ENCODE measurements at places on chromosomes 11 and 22. TPM values are rescaled to one million over a fixed set of nuclear protein-coding genes. Genes with fewer than 3 reads are reported as not detected.

GRCh38 chr11:2375341-2375853, 1.7 kb upstream of the CD81 start:
- no peak overlapping the region for H3K4me3 ChIP-seq
- no peak overlapping the region for H3K27ac ChIP-seq
- no peaks in the 10 kb centered on the region for H3K27me3 ChIP-seq
- peaks cover 2% of the 10 kb centered on the region for H3K36me3 ChIP-seq
- no peak for DNase-seq

- H3K36me3 ChIP-seq, result no peaks in the 10 kb centered on the region
- peak; percentile 2 for DNase-seq
- H3K4me1 ChIP-seq, result no peaks in the 10 kb centered on the region
- no peaks in the 10 kb centered on the region for H3K27me3 ChIP-seq
- H3K4me3 ChIP-seq, result no peak overlapping the region
Measured at GRCh38 chr11:131624531-131624930, 254.1 kb downstream of the NTM start.

GRCh38 chr11:15968461-15969130, 387.8 kb downstream of the SOX6 start:
- H3K27me3 ChIP-seq, result no peaks in the 10 kb centered on the region
- no peak overlapping the region for H3K4me3 ChIP-seq
- no peak for DNase-seq
- H3K27ac ChIP-seq, result peak overlapping the region; percentile 71

INTS4 gene
- 52.5 TPM for total RNA-seq

CSNK2A3 gene
- total RNA-seq, result 3.9 TPM

DNA sequence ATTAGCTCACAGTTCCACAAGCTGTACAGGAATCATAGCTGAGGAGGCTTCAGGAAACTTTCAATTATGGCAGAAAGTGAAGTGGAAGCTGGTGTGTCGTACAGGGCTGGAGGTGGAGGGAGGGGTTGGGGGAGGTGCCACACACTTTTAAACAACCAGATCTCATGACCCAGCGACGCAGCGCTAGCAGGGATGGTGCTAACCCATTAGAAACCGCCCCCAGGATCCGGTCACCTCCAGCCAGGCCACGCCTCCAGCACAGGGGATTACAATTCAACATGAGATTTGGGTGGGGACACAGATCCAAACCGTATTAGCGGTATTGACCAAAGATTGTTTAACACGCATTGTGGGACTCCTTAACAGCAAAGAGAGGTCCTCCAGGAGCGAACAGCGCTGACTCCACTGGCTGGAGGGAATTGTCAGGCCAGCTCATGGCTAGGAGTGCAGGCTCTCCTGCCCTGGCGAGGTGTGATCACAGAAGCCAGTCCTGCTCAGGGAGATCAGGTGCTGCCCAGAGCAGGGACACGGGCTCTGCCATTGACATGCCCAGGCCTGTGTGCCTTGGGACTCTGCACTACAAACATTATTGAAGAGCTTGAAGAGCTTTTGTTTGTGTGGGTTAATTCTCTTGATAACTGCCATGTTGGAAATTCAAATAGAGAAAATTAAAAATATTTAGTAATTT, 215.3 kb downstream of the TBC1D22A start:
- DNase-seq, result no peak
- H3K4me1 ChIP-seq, result peaks cover 2% of the 10 kb centered on the region
- H3K36me3 ChIP-seq, result peaks cover 18% of the 10 kb centered on the region
- H3K27ac ChIP-seq, result no peak overlapping the region

CNGA4 gene
- total RNA-seq, result under 0.01 TPM

GRCh38 chr22:22737590-22737989, 93.2 kb downstream of the GGTLC2 start:
- H3K4me3 ChIP-seq, result no peak overlapping the region
- no peak for DNase-seq
- H3K4me1 ChIP-seq, result no peaks in the 10 kb centered on the region
- no peak overlapping the region for H3K27ac ChIP-seq

- DNase-seq, result no peak
- H3K27ac ChIP-seq, result no peak overlapping the region
- peaks cover 13% of the 10 kb centered on the region for H3K27me3 ChIP-seq
- no peak overlapping the region for H3K4me3 ChIP-seq
- no peaks in the 10 kb centered on the region for H3K36me3 ChIP-seq
- no peaks in the 10 kb centered on the region for H3K4me1 ChIP-seq
Measured at GRCh38 chr11:67700548-67701262, 26.3 kb upstream of the ALDH3B2 start.

GRCh38 chr11:115699733-115700132, 195.5 kb upstream of the CADM1 start:
- H3K27me3 ChIP-seq, result peaks cover 2% of the 10 kb centered on the region
- H3K36me3 ChIP-seq, result no peaks in the 10 kb centered on the region
- H3K4me1 ChIP-seq, result peaks cover 7% of the 10 kb centered on the region
- peak; percentile 80 for DNase-seq
- no peak overlapping the region for H3K4me3 ChIP-seq

GRCh38 chr11:73792584-73792983, 4.9 kb downstream of the MRPL48 start:
- no peaks in the 10 kb centered on the region for H3K27me3 ChIP-seq
- H3K36me3 ChIP-seq, result peaks cover under 1% of the 10 kb centered on the region
- DNase-seq, result no peak
- H3K4me3 ChIP-seq, result no peak overlapping the region
- no peaks in the 10 kb centered on the region for H3K4me1 ChIP-seq
- no peak overlapping the region for H3K27ac ChIP-seq

CDC42BPG gene
- under 0.01 TPM for total RNA-seq

Measured in IMR-90 (cell line).